RPMI7951 (cell line): ENCODE measurements at places on chromosomes 12 and 14. TPM values are rescaled to one million over a fixed set of nuclear protein-coding genes. Genes with fewer than 3 reads are reported as not detected.

SLCO1A2 gene
- total RNA-seq = not detected in 2 replicates

DNA sequence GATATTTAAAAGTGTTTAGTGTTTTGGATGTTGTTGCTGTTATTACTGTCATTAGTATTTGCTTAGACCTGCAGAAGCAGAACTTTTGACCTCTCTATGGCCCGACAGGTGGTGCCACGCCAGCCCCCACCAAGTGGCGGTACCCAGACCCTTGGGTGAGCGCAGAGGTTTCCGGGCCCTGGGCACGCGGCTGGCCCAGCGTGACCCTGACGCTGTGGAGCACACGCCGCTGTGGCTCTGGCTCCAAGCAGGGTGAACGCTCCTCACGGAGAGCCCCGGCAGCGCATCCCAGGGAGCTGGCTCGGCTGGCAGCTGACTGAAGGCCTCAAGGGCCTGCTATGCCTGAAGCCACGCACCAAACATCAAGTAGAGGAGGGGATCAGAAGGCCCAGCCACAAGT is 22.6 kb downstream of the SLC25A47 start:
- DNase-seq = no peak

GRCh38 chr14:51094901-51095853 is at the start of gene TRIM9:
Gene TRIM9, minus strand, starts transcription at chr14:51095105. Its CDS starts 166 bp downstream, at chr14:51094939.
- peak; percentile 97 for DNase-seq

GRCh38 chr14:69506241-69506595 is 21.7 kb downstream of the PLEKHD1 start:
- no peak for DNase-seq

DNA sequence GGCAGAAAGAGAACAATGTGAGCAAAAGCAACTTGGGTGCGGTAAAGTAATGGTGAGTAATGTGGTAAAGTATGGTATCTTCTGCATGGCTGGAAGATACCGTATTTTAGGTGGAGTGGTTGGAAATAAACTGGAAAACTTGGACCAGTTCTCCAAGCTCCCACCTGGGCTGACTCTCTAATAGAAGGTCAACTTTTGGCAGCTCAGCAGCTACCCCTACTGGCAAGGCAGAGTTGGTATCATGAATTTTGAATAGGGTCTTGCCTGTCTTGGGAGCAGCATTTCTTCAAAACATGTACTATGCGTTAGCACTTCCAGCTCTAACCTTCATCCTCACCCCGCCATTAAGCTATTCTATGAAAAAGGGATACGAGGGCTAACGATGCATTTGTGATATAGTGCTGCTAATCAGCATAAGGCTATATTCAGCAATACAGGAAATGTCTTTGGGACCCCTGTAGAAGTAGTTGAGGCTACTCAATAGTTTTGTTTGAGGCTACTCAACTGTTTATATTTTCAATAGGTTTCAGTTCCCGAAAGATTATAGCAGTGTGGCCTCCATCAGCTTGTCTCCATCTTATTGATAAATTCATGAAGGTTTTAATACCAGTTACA is 276.3 kb upstream of the FAR2 start:
- peak; percentile 56 for DNase-seq

- DNase-seq = no peak
Measured at GRCh38 chr12:46082490-46083200, 92.3 kb upstream of the SCAF11 start.

- no peak for DNase-seq
Measured at GRCh38 chr12:92216092-92216491, 70.4 kb upstream of the BTG1 start.

DNA sequence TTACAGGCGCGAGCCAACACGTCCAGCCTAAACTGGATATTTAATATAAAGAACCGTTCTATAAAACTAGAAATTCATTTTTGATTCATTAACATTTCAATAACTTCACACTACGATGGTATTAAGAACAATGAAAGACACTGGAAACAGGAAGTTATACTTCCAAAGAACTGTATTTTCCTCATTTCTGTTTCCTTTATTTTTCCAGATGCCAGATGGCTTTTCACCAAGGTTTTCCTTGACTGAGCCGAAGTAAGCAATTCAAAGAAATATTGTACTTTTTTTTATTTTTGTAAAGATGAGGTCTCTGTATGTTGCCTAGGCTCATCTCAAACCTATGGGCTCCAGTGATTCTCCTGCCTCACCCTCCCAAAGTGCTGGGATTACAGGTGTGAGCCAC is 28.2 kb downstream of the EEA1 start:
- DNase-seq = no peak

DNA sequence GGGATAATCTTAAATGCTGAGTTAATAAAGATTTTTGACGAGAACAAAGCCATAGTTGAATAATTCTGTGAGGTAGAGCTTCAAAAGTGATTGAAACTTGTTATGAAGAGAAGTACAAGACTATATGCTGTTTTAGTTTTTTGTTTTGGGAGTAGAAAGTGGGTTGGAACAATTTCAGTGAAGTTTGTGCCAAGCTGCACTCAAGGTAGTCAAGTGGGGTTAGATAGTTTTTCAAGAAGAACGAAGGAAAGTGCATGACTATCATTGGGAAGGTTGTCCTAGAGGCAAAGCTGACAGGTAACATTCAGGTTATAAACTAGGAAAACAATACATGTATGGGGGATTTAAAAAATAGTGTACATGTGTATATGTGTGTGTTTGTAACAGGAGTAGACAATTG is 16.2 kb downstream of the FUT8 start:
- DNase-seq = no peak

DNA sequence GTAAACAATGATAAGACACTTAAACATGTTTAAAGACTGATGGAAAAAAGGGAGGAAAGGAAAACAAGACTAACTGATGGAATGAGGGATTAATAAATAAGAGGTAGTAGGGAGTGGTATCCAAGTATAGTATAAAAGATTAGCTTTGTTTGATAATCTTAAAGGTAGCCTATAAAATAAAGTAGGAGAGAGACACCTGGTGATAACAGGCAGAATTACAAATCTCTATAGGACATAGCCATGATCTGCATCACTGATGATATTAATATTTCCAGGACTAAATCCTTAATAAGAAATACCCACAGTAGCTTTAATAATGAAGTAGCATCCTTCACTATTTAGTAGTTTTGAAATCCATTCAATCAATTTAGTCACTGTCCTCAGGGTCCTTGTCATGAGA is 30.4 kb downstream of the DLGAP5 start:
- peak; percentile 33 for DNase-seq

- DNase-seq = no peak
Measured at GRCh38 chr12:77033658-77034536, 31.5 kb downstream of the E2F7 start.

- no peak for DNase-seq
Measured at GRCh38 chr12:71439613-71440344, at the start of gene LGR5. Gene LGR5, plus strand, starts transcription at chr12:71439798. Its CDS starts 283 bp downstream, at chr12:71440081.

DNA sequence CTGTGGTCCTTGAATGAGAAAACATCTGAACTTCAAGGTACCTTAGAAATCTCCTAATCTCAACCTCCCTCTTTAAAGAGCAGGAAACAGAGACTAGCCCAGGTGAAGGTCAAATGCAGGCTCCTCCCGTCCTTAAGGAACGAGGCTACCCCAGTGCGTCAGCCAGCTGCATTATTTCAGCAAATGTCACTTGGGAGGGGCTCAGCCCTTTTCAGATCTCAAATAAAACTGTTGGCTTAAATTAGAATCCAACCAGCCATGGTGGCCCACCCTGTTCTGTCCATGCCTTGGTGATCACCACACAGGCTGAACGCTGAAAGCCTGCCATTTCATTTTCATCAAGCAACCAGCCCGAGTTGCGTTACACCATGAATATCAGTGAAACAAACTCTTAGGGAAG is 7.0 kb downstream of the SYNE3 start:
- DNase-seq = no peak
